ENCODE measurements at places on chromosomes 2 and 18.

DNA sequence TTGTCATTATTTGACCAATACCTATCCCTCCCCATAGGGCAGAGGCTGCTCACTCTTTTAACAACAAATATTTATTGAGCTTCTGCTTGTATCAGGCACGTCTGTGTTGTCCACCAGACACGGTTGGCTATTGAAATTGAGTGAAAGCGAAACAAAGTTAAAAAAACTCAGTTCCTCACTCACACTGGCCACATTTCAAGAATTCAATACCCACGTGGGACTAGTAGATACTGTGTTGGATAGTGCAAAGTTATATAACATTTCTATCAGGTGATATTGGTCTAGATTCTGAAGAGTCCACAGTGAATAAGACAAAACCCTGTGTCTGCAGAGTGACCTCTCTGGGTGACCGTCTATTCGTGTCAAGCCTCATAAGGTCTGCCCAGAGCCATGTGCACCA, 43.9 kb upstream of the GALR1 start:
- no peak for DNase-seq

GRCh38 chr18:77635451-77635850, 385.8 kb downstream of the GALR1 start:
- DNase-seq = no peak

GRCh38 chr2:72583376-72583775, 242.5 kb downstream of the EXOC6B start:
- no peak for DNase-seq

DNA sequence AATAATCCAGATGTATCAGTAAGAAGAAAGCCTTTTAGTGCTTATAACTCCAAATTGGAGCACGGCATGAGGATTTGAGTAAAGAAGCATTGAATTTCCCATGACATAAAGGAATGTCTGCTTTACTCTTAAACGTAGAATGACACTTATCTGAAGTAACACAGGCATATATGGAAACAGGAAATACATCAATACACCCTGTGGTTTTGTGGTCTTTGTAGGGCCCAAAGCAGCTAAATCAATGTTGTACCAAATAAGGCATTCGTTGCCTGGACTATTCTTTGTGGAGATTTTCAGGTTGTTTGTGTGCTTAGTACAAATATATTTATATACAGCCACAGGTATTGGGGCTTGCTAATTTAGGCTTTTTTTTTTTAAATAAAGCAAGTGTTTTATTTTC, 660.5 kb downstream of the LRRTM4 start:
- DNase-seq = no peak
